ENCODE measurements at places on chromosomes 2 and 18.

DNA sequence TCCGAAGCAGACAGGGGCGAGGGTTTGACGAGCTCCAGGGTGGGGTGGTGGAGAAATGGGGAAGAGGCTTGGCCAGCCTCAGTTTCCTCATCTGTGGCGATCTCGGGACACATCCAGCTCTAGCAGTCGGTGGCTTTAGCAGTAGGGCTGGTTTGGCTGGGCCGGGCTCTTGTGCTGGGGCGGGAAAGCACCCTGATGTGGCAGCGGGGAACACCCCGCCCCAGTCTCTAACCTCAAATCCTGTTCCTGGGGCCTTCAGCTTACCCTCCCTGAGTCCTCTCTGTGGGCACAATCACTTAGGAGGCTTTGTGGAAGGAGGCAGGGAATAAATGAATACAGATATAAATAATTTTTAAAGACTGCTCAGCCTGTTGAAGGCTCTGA, 26.5 kb upstream of the MCFD2 start:
- DNase-seq, result no peak

- no peak for DNase-seq
Observed at GRCh38 chr18:14089191-14089590, 43.0 kb downstream of the ZNF519 start.

DNA sequence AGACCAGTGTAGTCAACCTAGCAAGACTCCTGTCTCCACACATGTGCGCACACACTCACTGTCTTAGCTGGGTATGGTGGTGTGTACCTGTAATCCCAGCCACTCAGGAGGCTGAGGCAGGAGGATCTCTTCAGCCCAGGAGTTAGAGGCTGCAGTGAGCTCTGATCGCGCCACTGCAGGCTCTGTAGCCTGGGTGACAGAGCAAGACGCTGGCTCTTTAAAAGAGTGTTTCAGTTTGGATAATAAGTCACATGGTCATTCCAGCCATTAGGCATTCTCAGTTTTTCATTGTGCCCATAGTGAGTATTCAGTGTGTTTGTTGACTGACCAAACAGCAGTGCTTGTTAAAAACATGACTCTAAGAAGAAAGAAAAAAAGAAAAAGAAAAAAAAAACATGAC, 31.0 kb downstream of the RAB10 start:
- no peak for DNase-seq

GRCh38 chr18:36181898-36182506, 5.3 kb upstream of the MOCOS start:
- DNase-seq, result no peak

DNA sequence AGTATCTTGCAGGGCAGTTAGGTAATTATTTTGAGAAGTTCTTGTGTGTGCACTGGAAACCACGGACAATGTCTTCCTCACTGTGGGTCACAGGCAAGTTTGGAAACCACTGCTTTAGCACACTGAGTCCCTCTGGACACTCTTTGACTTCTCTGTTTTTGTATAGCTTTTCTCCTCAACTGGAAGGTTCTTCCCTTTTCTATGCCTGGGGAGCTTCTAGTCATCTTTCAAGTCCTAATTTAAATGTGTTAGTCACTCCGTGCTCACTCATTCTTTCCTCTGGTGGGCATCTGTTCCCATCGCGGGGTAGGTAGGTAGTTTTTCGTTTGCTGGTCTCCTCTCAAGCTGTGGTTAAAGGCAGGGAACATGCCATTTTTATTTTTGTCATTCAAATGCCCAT, 32.1 kb downstream of the E2F6 start:
- no peak for DNase-seq

- DNase-seq, result no peak
Observed at GRCh38 chr2:113930448-113930847, 40.6 kb downstream of the ACTR3 start.

DNA sequence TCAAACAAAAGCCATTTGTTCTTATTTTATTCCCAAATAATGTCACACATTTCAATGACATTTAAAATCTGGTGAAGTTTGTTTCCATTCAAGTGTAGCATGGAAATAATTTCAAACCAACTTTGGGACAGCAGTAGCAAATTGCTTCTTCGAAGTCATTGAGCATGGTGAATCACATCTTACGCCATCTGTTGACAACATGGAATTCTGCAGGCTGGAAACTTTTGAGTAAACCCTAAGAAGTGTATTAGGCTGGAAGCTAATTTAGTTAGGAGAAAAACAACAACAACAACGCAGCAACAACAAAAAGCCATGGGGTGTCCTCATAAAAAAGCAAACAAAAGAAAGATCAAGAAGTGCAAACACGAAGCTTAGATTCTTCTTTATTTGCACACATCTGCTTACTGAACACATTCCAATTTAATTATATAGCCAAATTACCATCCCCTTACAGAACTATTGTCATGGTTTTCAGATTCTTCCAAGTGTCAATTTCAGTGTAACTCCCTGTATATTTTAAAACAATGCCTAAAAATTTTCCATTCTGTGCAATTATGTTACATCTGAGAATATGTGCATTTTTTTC, 659.0 kb upstream of the CDH7 start:
- DNase-seq, result no peak

DNA sequence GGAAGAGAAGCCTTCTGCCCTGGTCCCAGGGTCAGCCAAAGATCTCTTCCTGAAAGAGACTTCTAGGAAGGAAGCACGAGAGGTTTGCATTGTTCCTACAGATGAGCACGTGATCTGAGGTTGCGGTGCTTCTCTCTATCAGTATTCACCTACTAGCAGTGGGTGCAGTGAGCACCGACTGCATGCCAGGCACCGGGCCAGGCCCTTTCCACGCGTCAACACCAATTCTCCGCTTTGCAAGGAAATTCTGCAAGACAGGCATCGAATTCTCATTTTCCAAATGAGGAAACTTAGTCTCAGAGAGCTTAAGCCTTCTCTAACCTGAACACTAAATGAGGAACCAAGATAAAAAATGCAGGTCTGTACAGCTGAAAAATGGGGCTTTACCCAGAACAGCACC, 151.5 kb upstream of the MYCN start:
- DNase-seq, result no peak

GRCh38 chr2:174122185-174122584, 126.1 kb downstream of the OLA1 start:
- DNase-seq, result no peak

DNA sequence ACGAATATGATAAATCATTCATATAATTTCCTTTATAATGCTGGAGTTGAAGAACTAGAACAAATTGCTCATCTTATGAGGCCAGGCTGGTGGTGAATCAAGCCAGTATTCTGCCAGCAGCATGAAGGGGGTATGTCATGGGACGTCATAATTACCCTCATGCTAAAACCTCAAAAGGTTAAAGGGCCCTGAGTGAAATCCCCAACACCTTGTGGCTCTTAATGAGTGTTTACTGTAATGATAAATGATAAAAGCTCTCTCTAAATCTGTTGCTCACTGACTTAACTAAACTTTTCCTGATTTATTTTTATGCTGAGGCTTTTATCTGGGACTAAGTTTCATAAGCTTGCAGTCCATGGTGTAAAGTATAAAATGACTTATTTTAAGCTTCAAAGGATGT, 18.3 kb upstream of the NEDD4L start:
- no peak for DNase-seq

DNA sequence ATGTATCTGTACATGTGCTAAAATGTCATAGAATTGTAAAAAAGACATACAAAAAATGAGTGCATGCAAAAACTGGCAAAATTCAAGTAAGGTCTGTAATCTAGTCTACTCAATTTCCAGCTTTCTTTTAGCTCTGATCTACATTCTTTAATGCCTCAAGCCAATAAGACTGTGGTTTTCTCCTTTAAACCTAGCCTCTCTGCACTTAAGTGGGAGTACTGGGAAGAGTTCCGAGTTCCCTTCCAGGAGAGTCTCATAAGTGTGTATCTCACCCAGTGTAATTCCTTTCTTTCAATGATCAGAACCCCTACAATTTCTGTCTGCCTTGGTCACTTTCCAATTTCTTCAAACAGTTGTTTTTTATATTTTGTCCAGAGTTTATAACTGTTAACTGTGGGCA, 150.1 kb downstream of the PTRHD1 start:
- no peak for DNase-seq

- DNase-seq, result no peak
Observed at GRCh38 chr18:34627137-34627920, 82.8 kb upstream of the DTNA start.

Data from non-pigmented ciliary epithelial cell (primary cell).